ENCODE measurements at places on chromosomes 5 and 9. TPM values are rescaled to one million over a fixed set of nuclear protein-coding genes. Genes with fewer than 3 reads are reported as not detected.

DNA sequence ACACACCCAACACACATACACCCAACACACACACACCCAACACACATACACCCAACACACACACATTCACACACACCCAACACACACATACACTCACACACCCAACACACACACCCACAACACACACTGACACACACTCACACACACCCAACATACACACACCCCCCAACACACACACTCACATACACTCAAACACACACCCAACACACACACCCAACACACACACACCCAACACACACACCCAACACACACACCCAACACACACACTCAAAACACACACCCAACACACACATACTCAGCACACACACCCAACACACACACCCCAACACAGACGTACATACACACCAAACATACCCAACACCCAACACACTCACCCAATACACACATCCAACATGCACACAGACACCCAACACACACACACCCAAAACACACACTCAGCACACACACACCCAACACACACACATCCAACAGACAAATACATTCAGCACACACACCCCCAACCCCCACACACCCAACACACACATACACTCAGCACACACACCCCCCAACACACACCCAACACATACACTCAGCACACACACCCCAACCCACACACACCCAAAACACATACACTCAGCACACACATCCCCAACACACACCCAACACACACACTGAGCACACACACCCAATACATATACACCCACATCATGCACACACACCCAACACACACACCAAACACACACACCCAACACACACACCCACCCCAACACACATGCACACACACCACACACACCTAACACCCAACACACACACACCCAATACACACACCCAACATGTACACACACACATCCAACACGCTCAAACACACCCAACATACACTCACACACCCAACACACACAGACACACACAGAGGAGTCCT is 479.5 kb upstream of the DAP start:
- DNase-seq, result no peak

The AK3 gene
- total RNA-seq, result 88.8 TPM

DNA sequence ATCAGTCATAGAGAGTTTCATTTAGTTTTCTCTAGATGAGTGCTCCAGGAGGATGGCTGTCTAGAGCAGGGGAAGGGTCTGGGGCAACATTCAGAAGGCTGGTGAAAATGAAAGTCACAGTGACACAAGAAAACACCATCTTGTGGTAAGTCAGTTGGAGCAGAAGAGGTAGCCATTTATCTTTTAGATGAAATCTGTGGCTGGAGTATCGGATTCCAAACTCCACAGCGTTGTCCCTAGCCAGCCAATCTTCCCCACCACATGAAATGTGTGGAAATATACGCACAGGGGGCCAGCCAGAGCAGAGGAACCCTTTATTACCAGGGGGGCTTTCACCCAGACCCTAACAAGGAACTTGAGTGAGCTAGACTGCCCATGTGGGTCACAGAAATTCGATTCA is 15.9 kb upstream of the TNFAIP8 start:
- DNase-seq, result no peak

GRCh38 chr5:133691448-133691847 is 79.1 kb upstream of the FSTL4 start:
- DNase-seq, result peak; percentile 44

DNA sequence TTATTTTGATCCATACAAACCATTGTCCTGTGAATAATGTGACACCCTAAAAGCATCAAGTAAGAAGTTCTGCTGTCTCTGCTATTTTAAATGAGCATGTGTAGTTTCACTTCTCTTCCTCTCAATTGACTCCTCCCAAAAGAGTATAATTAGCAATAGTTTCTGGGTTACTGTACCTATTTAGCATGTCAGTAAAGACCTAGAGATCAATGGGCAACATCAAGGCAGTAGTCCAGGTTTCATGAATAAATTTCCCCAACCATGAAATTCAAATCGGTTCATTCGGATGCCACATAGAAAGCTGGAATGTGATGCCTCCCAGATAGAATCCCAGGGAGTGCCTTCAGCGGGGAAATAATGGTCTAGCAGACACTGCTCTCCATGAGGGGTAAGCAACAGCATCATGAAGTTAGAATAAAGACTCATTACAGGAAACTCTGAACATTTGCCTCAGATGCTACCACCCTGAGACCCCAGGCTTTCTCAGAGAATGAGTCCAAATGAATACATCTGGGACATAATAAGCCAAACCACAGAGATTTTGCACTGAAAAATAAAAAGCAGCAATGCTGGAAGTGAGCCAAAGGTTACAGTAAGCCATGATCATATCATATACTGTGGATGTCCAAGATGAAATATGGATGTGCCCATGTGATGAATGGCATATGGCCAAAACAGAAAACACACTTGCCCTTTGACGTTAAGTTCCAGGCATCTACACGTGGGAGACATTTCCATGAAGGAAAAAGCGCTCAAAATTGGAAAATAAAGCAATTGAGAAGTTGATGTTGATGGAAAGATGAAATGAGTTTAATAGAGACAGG is 1107.0 kb upstream of the SEMA6A start:
- DNase-seq, result no peak

GRCh38 chr9:104944871-104945270 is 16.9 kb upstream of the ABCA1 start:
- no peak for DNase-seq

The SMIM33 gene
- total RNA-seq, result not detected

GRCh38 chr5:174818430-174818829 is 94.0 kb downstream of the MSX2 start:
- no peak for DNase-seq

The SCGB3A2 gene
- not detected for total RNA-seq

DNA sequence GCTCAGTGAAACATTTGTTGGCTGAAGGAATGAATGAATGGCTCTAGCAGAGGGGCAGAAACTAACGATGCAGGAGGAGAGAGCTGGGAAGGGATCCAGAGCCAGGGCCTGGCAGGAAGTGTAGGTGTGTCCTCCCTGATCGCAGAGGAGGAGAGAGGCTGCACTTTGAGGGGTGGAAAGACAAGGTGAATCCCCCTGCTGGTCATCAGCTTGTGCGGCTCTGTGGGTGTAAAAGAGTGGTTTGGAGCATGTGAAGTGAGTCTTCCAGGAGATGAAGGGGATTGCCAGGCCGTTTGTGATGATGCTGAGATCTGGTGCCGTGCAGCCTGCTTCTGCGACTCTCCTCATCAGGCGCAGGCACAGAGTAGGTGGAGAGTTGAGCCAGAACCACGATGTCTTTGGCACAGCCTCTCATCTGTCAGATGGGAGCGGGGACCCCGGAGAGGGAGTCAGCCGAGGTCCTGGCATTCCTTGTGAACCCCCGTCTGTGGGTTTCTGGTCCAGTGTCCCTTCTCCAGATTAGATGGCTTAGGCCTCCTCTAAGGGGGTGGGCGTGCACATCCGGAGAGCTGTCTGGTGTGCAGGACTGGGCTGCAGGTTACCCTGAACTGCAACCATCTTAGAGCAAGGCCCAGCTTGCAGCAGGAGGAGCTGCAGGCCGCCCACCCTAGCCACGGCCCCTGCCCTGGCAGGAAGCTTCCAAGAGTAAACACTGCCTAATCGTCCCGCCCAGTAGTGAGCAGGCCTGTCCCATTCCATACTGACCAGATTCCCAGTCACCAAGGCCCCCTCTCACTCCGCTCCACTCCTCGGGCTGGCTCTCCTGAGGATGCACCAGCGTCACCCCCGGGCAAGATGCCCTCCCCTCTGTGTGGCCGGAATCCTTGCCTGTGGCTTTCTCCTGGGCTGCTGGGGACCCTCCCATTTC is at the start of gene ADAMTS13:
Gene ADAMTS13 (plus strand): TSS at position 753 of the 928 bp plus-strand sequence. CDS start 77 bp downstream, at position 830.
- peak; percentile 54 for DNase-seq

All from HT1080 (cell line).